CD4-positive, alpha-beta T cell (primary cell): ENCODE measurements at places on chromosomes 6 and 20. TPM values are rescaled to one million over a fixed set of nuclear protein-coding genes. Genes with fewer than 3 reads are reported as not detected.

GRCh38 chr6:116088946-116089345 is 11.7 kb upstream of the NT5DC1 start:
- no peak for DNase-seq

DNA sequence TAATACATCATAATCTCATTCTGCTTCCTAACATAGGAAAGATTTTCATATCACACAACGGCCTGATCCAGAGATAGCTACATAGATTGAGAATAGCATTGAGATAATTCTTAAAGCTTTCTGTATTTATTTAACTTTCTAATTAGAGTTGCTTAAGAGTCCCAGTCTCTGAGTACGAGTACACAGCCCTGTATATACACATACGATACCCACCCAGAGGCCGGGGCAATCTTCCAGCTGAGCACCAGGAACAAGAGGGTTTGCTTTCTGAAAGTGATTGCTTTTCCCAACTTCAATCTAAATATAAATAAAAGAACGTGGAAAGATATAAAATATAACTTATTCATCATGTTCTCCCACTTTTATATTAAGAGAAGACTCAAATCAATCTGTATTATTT is 313.8 kb downstream of the COL12A1 start:
- DNase-seq = no peak

DNA sequence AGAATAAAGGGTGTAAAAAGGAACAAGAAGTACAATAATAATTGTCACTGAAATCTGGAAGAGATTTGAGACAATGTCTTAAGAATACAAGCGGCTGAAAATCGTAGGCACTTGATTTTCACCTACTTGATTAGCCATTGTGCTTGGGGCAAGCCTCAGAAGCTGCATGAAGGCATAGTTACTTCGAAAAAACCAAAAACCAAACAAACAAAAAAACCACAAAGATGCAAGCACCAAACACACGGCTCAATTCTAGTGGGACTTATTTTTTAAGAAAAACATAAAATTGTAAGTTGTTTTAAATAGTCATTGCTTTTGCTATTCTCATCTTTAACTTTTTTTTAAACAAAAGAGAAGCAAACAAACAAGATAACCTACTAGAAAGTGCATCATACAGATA is 235.6 kb downstream of the OGFRL1 start:
- DNase-seq = no peak

GRCh38 chr6:161079566-161080262 is 88.1 kb downstream of the MAP3K4 start:
- DNase-seq = peak; percentile 20

DNA sequence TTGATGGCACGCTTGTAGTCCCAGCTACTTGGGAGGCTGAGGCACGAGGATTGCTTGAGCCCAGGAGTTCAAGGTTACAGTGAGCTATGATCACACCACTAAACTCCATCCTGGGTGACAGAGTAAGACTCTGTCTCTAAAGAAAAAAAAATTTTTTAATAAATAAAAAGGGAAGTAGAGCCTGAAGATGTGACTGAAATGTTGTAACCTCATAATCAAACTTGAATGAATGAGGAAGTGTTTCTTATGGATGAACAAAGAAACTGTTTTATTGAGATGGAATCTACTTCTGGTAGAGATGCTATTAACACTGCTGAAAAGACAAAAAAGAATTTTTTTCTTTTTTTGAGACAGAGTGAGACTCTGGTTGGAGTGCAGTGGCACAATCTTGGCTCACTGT is 6.7 kb downstream of the MAK start:
- no peak for DNase-seq

DNA sequence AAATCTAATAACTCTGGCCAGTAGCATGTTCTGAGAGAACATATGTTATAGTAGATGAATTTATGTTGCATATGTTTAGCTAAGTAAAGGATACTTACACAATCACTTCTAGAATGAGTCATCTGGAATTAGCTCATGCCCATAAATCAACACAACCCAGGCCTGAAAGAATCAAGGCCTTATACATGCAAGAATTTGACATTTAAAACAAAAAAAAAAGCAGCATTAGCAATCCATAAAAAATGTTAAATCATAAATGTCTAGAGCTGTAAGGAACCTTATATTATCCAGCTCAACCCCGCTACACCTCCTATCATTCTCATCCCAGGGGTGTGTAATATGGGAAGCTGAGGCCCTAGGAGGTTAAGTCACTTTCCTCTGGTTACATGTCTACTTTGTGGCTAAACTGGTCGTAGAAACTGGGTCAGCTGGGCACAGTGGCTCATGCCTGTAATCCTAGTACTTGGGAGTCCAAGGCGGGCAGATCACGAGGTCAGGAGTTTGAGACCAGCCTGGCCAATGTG is 105.2 kb upstream of the CARMIL1 start:
- no peak for DNase-seq

F13A1 gene
- 0.42 TPM for total RNA-seq

CNR1 gene
- total RNA-seq = not detected

DNA sequence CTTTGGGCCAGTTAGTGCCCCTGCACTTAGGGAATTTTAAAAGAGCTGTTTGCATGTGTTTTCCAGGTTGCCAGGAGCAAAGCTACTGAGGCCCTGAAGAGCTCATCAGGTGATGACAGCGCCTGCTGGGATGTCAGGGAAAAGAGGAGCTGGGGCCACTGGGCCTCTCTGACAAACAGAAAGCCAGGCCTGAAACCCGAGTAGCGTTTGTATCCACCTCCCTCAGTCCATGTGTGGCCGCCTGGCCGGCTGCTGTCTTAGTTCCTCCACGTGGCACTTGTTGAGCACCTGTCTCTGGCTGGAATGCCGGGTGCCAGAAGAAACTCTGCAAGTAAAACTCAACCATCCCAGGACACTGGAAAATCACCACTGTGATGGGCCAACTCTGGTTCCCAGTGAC is 601.2 kb downstream of the CDH26 start:
- no peak for DNase-seq

DNA sequence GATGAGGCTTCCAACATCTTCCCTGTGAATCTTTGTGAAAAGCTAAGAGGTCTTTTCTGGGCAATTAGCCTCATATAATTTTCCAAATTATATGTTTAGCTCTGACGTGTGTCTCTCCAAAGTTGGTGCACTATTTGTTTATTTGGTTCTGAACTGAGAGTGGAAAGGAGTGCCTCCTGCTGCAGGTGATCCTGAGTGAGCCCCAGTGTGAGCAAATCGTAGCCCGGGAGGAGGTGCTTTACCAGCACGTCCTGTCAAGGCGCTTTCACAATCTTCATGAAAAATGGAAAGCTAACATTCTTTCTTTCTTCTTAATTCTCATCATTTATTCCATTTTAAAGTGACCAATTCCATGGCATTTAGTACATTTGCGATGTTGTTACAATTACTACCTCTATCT is 231.9 kb downstream of the BMP2 start:
- no peak for DNase-seq

DNA sequence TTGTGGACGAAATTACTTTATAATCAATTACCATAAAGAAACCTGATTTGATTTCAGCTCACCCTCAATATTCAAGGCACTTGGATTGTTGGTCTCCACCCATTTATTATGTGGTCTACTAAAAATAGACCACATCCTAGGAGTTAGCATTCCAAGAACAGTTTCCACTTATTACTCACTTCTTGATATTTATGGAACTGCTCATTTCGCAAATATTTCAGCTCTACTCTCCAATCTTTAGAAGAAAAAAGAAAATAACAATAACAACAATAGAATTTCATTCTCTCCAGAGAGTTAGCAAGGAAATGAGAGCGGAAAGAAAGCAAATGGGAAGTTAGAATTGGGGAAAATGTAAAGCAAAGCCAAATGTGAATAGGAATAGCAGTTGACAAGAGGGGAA is 26.2 kb upstream of the HDAC2 start:
- no peak for DNase-seq

- DNase-seq = no peak
Measured at GRCh38 chr6:31172973-31173384, 2.5 kb upstream of the POU5F1 start.

- DNase-seq = no peak
Measured at GRCh38 chr6:47135772-47136171, 93.6 kb upstream of the ADGRF1 start.

OPRL1 gene
- 1.0 TPM for total RNA-seq

DNA sequence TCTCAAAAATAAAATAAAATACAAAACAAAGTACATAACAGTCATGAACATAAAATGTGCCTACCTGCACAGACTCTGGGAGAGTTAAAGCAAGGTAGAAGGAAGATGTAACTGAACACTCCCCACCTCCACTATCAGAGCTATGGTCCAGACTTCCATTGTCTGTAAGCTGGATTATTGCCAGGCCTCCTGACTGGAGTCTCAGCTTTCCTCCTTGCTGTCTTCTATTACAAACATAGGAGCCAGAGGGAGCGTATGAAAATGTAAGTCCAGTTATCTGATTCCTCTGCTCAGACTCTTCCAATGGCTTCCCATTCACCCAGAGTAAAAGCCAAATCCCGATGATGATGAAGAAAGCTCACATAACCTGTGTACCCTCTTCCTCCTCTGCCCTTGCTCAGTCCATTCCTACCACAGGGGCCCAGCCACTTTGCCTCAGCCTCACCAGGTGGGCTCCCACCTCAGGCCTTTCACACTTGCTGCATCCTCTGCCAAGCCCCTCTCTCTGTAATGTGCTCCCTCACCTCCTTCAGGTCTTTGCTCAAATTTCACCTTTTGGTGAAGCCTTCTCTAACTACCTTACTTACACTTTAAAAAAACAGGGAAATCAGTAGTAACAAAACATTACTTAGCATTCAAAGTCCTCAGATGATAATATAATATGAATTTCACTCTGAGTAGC is 194.1 kb downstream of the RIMS1 start:
- no peak for DNase-seq

GRCh38 chr20:3082306-3082951 is 2.1 kb downstream of the AVP start:
- DNase-seq = no peak

EEF1A2 gene
- 0.92 TPM for total RNA-seq

- peak; percentile 14 for DNase-seq
Measured at GRCh38 chr20:37345339-37346235, at the start of gene SRC. TSS of gene SRC (plus strand) at chr20:37346140. CDS start at chr20:37384154, 38,014 bp downstream.
